Heart left ventricle (tissue), 16 donors: ENCODE measurements at places on chromosomes 6 and 20. TPM values are rescaled to one million over a fixed set of nuclear protein-coding genes. Genes with fewer than 3 reads are reported as not detected.

ZNF311 gene
- polyA plus RNA-seq, result 0.34 TPM

RNF114 gene
- 48.5 TPM for polyA plus RNA-seq

ZSCAN31 gene
- polyA plus RNA-seq, result 5.4 TPM

COL21A1 gene
- polyA plus RNA-seq, result 21.7 TPM

HCRTR2 gene
- not detected for polyA plus RNA-seq

HS3ST5 gene
- not detected for polyA plus RNA-seq

BTNL2 gene
- polyA plus RNA-seq, result not detected

ULBP3 gene
- polyA plus RNA-seq, result 3.6 TPM

NRSN1 gene
- not detected for polyA plus RNA-seq

HINT3 gene
- polyA plus RNA-seq, result 8.1 TPM

TSPO2 gene
- not detected for polyA plus RNA-seq

GJA10 gene
- polyA plus RNA-seq, result not detected

ABHD16B gene
- polyA plus RNA-seq, result 0.72 TPM

BCAS4 gene
- polyA plus RNA-seq, result 1.8 TPM

MCHR2 gene
- polyA plus RNA-seq, result not detected

C20orf204 gene
- 0.42 TPM for polyA plus RNA-seq

TMC2 gene
- polyA plus RNA-seq, result not detected

SLC12A5 gene
- polyA plus RNA-seq, result not detected

FOXS1 gene
- polyA plus RNA-seq, result 4.9 TPM

ADTRP gene
- not detected for polyA plus RNA-seq

ALDH8A1 gene
- 0.08 TPM for polyA plus RNA-seq

DAAM2 gene
- 6.4 TPM for polyA plus RNA-seq

SAMD3 gene
- polyA plus RNA-seq, result 0.06 TPM

LRRC73 gene
- polyA plus RNA-seq, result 1.9 TPM

PERP gene
- 41.0 TPM for polyA plus RNA-seq

NOX3 gene
- polyA plus RNA-seq, result not detected

HLA-DQA1 gene
- polyA plus RNA-seq, result 5.3 TPM

XKR7 gene
- polyA plus RNA-seq, result not detected

CLIC1 gene
- polyA plus RNA-seq, result 392 TPM

CLDN20 gene
- not detected for polyA plus RNA-seq

OR2B3 gene
- not detected for polyA plus RNA-seq

GCM1 gene
- not detected for polyA plus RNA-seq

OR2B6 gene
- polyA plus RNA-seq, result not detected

FRK gene
- polyA plus RNA-seq, result 1.4 TPM

FOXP4 gene
- polyA plus RNA-seq, result 10.9 TPM

EDN1 gene
- 4.1 TPM for polyA plus RNA-seq

FGD2 gene
- 6.9 TPM for polyA plus RNA-seq

ENPP1 gene
- polyA plus RNA-seq, result 1.3 TPM

PNPLA1 gene
- polyA plus RNA-seq, result not detected

NUS1 gene
- 22.0 TPM for polyA plus RNA-seq

EPPIN gene
- not detected for polyA plus RNA-seq

RBPJL gene
- not detected for polyA plus RNA-seq

JAG1 gene
- polyA plus RNA-seq, result 12.5 TPM

C20orf141 gene
- polyA plus RNA-seq, result not detected

NKAIN2 gene
- 0.19 TPM for polyA plus RNA-seq

HDGFL1 gene
- not detected for polyA plus RNA-seq

KIF25 gene
- 0.12 TPM for polyA plus RNA-seq

MUC22 gene
- 0.01 TPM for polyA plus RNA-seq

SIRPD gene
- not detected for polyA plus RNA-seq

CD83 gene
- polyA plus RNA-seq, result 0.71 TPM

C20orf144 gene
- 0.15 TPM for polyA plus RNA-seq

COMMD7 gene
- 72.4 TPM for polyA plus RNA-seq

MAP3K4 gene
- polyA plus RNA-seq, result 16.2 TPM

SLC26A8 gene
- polyA plus RNA-seq, result 0.08 TPM

MTFR2 gene
- polyA plus RNA-seq, result not detected

PPIL6 gene
- polyA plus RNA-seq, result 4.1 TPM

NKX2-4 gene
- not detected for polyA plus RNA-seq

KHDC1 gene
- polyA plus RNA-seq, result 0.80 TPM
